ENCODE measurements at places on chromosomes 3 and 15.

GRCh38 chr15:68352401-68353062, 75.0 kb downstream of the FEM1B start:
- DNase-seq = peak; percentile 97

- DNase-seq = no peak
These were observed 35.5 kb upstream of the PLXNA1 start for GRCh38 chr3:126947429-126947828.

DNA sequence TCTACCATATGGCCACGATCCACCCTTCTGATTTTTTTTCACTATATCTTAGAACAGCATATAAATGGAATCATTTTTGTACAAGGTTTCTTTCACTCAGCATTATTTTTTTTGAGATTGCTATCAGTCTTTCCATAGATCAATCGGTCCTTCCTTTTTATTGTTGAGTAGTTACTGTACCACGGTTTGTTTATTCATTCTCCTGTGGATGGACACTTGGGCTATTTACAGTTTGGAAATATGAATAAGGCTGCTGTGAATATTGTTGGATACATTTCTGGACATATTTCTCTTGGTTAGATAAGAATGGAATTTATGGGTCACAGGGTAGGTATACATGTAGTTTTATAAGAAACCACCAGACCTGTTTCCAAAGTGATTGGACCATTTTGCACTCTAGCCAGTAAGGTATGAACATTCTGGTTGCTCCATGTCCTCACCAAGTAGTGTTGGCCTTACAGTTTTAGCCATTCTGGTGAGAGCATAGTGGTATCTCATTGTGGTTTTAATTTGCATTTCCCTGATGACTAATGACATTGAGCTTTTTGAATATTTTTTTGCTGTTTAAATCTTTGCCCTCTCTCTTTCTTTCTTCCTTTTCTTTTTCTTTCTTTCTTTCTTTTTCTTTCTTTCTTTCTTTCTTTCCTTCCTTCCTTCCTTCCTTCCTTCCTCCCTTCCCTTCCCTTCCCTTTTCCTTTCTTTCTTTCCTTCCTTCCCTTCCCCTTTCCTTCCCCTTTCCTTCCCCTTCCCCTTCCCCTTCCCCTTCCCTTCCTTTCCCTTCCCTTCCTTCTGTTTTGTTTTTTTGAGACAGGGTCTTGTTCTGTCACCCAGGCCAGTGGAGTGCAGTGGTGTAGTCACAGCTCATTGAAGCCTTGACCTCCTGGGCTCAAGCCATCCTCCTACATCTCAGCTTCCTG, 49.2 kb downstream of the LRRK1 start:
- peak; percentile 59 for DNase-seq

GRCh38 chr3:4416961-4417360, 50.1 kb downstream of the SUMF1 start:
- DNase-seq = peak; percentile 96

- DNase-seq = peak; percentile 36
These were observed 28.4 kb downstream of the CCDC12 start for GRCh38 chr3:46947981-46948791.

- no peak for DNase-seq
These were observed 413.6 kb upstream of the ARL6 start for GRCh38 chr3:97350971-97351370.

DNA sequence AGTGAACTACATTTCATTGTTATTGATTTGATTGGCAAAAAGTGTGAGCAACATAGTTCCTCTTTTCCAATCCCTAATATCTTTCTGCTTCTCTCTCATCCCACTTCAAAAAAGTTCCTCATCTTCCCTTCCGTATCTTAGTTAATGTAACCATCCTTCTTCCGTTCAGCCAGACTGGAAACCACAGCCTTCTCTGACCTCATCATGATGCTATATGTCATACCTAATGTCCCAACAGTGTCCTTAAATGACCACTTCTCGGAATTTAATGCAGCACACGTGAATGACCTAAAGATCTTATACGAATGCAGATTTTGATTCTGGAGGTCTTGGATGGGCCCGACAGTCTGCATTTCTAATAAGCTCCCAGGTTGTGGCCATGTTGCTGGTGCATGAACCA, 320.3 kb upstream of the SATB1 start:
- no peak for DNase-seq

DNA sequence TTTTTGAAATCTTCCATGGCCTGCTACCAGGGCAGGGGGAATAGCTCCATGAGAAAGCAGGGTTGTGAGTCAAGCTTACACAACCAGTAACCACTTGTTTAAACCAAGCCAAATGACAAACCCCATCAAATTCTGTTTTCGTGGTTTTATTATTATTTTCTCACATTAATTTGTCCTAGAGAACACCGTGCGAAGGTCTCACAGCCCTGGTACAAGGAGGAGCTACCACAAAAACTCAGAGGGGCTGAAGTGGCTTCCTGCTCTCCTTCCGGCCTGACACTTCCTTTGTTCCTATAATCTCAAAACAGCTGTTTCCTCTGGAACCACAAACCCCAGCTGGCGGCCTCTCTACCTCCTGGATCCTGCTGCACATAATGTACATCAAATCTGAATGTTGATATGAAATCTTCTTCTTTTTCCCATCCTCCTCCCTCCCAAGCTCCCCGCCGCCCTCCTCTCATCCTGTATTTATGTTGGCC, 375.9 kb downstream of the MCTP2 start:
- DNase-seq = no peak

DNA sequence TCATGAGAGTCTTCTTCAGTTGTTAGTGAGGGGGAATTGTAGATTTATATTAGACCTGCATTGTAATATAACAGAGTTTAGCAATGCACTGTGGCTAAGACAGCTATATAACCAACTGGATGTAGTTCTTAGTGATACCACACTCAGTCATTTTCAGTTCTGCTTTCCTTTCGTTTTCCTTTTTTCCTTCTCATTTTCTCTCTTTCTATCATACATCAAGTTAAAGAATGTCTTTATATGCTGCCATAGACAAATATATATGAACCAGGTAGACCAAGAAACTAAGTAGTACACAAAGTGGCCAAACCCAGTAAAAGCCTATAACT, 43.7 kb upstream of the CD47 start:
- no peak for DNase-seq

DNA sequence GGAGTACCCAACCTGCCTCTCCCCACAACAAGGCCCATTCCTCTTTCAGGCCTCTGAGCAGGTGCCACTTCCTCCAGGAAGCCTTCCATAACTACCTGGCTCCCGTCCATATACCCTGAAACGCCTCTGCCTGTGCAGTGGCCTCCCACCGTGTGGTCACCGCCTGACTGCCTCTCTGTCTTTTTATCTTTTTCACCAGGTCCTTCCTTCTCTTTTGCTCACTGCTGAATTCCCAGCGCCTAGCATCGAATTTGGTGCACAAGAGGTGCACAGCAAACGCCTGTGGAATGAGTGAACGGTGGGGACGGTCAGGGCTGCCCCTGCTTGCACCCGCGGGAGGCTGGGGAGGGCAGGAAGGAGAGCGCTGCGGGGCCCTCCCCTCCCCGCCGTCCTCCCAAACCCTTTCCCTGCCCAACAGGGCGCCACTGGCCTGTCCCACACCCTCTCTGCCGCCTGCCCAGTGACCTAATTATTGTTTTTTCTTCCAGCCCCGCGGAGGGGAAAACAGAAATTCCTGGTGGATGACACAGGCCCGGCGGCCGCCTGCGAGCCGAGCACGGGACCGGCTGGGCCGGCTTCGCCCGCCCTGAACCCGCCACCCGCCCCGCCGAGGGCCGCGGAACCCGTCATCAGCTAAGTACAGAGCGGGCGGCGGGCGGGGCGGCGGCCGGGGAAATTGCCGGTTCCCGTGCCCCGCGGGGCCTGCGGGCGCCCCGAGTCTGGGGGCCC, 140.1 kb downstream of the SMAD6 start:
- peak; percentile 85 for DNase-seq

- DNase-seq = no peak
These were observed 151.9 kb downstream of the RBPMS2 start for GRCh38 chr15:64623347-64623996.

GRCh38 chr15:74193299-74193718, 9.3 kb downstream of the STRA6 start:
- peak; percentile 93 for DNase-seq

GRCh38 chr15:48681353-48681752, 35.8 kb upstream of the FBN1 start:
- DNase-seq = peak; percentile 70

GRCh38 chr3:132535575-132536441, 61.3 kb upstream of the ACKR4 start:
- peak; percentile 92 for DNase-seq

DNA sequence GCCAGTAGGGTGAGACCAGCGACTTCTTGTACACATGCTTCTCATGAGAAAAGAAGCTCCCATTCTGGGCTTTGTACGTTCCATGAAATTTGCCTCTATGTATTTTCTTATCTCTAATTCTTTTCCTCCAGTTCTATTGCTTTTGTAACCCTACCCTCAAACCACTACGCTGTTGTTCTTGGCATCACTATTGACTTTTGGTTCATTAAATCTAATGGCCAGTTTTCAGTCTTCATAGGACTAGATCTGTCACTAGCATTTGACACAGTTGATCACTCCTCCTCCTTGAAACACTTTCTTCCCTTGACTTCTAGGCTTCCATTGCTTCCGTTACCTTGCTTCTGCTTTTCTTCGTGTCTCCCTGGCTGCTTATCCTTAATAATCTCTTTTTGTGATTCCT, 121.7 kb upstream of the GOLGA6L4 start:
- DNase-seq = no peak

- DNase-seq = no peak
These were observed 11.6 kb downstream of the ETV5 start for GRCh38 chr3:186097317-186097662.

- DNase-seq = no peak
These were observed 150.0 kb downstream of the CLSTN2 start for GRCh38 chr3:140085001-140085400.

DNA sequence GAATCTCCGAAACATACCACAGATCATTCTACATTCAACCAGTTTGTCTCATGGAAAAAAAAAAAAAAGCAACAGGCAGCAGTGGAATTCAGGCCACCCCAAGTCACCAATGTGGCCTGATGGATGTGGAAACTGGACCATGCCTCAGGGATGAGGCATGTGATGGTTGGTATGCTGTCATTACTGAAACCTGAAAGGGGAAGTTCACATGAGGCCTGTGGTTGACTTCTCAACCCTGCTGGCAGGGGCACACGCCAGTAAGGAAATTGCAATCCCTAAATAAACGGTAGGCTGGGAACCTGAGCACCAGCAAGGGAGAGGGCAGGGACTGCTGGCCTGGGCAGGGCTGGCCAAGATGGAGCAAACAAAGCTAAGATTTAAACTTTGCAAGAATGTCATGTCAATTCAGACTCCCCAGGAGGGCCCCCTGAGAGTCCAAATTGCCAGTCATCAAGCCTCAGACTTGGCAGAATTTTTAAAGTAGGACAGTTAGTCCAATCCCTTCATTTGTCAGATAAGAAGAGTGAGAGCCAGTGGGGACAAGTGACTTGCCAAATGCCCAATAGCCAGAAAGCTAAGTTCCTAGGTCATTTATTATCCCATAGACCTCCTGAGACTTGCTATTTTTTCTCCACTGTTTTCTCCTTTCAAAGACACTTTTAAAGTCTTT, 310.4 kb downstream of the ERC2 start:
- peak; percentile 18 for DNase-seq

DNA sequence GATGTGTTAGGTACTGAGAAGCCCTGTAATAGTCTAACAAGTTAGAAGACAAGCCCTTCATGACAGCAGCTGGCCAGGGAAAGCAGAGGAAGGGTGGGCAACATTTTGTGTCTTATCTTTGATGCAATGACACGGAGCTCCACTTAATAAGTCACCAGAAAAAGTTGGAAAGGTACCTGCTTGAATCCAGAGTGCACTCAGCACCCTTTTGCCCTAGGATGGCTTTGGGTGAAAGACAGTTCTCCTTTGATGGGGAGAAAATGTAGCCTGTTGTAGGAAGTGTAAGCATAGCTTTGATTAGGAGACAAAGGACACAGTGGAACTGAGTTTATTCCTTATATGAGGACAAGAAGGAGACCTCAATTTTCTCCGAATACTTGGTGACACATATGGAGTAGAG, 137.0 kb downstream of the ARPP21 start:
- no peak for DNase-seq

DNA sequence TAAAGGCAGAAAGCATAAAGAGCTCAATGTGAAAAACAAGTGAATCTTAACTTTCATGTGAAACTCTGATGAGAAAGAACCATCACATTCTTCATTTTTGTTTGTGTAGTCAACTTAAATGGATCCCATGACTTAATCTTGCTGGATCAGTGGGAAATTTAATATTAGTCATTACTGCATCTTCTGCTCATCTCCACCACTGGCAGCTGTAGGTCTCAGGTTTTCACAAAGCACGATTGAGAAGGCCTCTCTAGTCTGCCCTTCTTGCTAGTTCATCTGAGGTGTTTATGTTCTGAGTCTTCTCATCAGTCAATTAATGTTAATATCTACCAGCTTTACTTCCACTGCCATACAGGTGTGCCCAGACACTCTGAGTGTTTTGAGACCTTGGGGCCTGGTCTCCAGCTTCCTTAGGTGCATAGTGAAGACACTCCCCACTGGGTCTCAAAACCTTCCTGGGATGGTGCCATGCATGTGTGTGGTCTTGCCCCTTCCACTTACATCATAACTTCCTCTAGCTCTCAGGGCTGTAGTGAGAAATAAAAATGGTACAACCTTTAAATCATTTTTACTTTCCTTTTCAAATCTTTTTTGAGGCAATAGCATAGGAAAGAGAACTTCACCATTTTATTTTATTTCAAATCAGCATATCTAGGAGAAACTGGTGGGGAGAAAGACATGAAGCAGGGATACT, 421.6 kb upstream of the CBLB start:
- no peak for DNase-seq

GRCh38 chr3:102090721-102091045, 241.4 kb downstream of the NFKBIZ start:
- DNase-seq = peak; percentile 16

DNA sequence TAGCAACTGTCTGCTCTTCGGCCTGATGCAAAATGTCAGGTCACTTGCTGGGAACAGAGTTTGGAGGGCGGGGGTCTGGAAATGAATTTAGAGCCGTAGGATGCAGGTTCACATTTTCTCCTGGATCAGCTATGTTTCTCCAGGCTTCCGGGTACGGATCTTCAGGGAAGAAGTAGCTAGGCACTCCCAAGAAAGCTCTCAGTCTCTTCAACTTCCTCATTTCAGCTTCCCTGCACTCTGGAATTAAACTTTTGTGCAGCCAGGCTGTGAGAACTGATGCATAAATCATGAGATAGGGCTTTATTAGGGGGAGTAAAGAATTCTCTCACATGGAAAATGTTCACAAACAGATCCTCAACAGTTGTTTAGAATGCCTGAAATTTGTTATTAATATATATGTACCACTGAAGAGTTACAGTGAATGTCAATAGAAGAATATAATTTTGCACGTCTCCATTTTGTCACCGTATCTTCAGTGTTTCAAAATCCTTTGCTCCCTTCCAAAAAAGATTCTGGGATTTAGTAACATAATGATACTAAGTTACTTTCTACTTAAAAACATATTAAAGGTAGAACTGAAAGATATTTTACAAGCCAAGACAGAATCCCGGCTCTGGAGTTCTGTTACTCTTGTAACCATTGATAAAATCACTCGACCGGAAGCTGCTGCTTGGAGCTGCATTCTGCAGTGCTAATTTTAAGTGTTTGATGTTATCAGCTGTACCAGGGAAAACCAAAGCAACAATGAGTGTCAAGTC, 178.5 kb upstream of the P2RY1 start:
- no peak for DNase-seq

Data from fibroblast of mammary gland (primary cell).